ENCODE measurements at places on chromosomes 3 and 15.

- DNase-seq = no peak
Observed at GRCh38 chr3:141275032-141275422, 43.4 kb downstream of the PXYLP1 start.

DNA sequence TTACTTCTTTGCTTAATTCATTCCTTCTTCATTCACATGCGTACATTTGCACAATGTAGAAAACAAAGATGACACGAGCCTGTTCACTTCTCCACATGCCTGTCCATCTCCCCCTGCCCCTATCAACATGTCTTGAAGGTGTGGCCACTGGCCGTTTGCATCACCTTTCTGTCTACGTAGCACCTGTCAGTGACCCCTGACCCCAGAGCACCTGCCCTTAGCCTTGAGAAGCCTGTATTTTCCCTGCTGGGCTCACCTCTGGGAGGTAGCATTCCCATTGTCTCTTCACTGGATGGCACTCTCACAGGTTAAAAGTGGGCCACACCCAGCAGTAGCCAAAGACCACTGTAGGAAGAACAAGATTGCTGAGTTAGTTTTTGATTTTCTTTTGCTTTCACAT is 234.1 kb downstream of the THSD4 start:
- no peak for DNase-seq

- no peak for DNase-seq
Observed at GRCh38 chr3:127637971-127638370, 9.0 kb downstream of the PODXL2 start.

DNA sequence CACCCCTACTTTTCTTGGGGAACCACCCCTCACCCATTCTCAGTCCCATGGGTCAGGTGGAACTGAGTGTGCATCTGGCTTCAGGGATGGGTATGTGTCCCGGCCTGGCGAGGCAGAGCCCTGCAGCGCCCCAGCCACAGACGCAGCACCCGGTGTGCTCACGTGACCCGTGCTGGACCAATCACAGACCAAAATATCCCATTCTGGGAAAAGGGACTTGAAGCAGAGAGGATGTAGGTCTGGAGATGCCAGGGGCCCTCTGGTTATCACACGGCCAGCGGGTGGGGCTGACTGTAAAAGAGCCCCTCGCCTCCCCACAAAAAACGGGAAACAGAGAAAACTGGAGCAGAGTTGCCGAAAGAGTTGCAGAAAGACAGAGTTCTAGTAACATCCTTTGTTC is 138.0 kb upstream of the RAD18 start:
- DNase-seq = no peak

DNA sequence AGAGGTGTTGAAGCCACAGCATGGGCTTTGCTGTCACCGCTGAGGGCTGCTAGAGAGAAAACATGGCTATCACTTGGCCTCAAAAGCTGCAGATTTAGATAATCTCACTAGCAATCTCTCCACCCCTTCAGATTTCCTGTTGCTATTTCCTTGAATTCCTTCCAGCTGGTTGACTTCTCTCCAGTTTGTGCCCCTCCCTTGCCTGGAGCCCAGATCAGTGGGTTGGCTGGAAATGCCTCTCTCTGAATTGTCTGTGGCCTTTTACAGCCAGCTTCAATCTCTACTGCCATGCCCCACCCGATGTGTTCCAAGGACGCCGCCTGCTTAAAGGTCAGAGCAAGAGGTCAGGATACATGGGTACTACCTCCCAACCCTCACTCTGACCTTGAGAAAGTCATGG is 294.1 kb downstream of the NTRK3 start:
- DNase-seq = no peak

DNA sequence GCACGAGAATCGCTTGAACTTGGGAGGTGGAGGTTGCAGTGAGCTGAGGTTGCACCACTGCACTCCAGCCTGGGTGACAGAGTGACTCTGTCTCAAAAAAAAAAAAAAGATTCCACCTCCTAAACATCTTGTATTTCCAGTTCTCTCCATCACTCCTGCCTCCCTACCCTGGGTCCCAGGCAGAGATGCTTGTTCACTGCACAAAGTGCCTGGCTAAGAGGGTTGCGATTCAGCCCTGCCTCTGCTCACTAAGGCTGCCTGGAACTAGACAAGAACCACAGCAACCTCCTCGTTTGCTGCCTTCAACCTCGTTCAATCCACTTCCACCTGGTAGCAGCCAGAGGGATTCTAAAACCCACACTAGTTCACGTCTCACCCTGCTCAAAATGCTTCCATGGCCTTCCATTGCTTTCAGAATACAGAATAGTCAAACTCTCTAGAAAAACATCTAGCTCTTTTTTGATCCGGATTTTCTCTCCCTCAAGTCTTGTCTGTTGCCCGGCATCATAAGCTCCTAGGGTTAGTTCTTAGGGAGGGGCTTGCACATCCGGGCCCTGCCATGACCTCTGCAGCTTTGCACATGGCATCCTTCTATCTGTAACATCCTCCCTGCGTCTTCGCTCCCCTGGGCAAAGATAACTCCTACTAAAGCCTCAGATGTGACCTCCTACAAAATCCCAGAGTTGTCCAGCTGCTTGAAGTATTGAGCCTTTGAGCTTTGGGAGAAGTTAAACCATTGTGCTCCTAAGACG is 1.0 kb upstream of the MCM2 start:
- DNase-seq = no peak

- no peak for DNase-seq
Observed at GRCh38 chr15:48823237-48823636, 12.4 kb upstream of the CEP152 start.

DNA sequence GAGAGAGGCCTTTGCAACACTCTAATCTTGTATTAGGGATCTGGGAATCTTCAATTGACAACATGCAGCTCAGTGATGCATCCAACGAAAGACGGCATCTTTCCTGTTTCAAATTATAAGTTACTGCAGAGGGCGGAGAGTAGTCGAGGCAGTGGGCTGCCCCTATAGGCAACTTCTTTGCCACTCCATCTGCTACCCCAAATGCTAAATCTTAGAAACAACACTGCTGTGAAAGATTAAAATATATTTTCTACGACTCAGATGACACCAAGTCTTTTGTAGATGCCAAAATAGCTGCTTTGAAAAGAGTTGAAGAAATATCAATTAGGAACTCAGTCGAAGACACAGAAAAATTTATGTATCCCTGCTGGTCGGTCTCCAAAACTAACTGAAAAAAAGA is 161.0 kb upstream of the FEZF2 start:
- DNase-seq = no peak

DNA sequence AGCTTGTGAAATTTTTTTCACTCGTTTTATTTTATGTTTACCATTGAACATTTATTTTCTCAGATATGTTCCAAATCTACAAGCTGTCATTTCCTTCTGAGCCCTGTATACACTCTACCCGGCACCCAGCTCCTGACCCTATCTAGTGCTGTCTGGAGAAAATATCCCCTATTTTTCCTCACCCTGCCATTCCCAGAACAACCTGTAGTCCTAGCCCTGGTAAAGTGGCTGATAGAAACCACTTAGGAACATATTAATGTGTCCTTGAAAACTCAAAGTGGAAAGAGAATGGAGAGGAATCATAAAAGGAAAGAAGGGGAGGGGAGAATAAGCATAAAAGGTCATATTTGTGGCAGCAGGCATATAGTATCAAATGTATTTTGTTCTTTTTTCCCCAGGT is 8.2 kb upstream of the TIMMDC1 start:
- DNase-seq = no peak

DNA sequence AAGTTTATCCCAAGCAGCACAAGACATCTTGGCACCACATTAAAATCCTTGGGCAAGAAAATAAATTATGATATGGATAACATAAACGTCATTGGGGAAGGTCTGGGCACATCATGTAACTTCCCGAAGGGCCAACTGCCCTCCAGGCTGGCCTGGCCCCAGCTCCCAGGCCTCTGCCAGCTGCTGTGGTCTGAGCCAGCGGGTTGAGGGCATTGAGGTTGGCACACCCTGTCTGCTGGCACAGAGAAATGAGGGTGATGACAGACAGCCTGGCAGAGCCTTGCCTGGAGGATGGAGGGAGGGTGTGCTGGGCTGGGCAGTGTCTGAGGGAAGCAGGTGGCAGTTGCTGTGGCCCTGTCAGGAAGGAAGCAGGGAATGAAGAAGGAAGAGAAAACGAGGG is 3.3 kb upstream of the RBSN start:
- no peak for DNase-seq

DNA sequence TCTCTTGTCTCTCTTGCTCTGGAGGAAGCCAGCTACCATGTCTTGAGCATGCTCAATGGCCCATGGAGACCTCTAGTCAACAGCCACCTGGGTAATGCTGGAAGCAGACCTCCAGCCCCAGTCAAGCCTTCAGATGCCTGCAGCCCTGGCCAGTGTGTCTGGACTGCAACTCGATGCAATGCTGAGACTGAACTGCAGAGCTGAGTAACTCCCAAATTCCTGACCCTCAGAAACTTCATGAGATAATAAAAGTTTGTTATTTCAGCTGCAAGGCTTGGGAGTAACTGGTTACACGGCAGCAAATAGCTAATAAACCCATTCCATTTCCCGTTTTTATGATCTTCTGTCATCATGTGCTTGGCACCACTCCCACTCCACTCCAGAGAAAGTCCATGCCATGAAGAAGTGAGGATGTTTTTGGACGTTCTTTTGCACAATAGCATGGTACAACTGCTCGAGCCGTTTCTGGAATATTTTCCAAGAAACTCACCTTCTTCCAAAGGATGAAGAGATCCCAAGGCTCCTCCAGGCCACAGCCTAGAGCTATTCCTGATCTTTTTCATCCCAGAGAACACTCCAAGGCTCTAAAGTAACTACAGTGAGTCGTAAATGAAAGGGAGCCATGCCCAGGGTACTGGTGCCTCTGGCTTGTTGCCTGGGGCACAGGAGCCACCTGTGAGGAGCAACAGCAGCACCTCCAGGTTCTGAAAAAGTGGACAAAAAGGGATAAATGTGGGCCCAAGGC is 72.0 kb upstream of the KLF13 start:
- no peak for DNase-seq

All from stimulated activated CD4-positive, alpha-beta T cell treated with anti-CD3 and anti-CD28 coated beads, Interleukin-1b, Interleukin-23, amount 100 ng/mL, for 1 hour (primary cell).